Omental fat pad (tissue), 4 donors: ENCODE measurements at places on chromosomes 7 and 10.

- DNase-seq: no peak
These were observed 653.7 kb upstream of the ZWINT start for GRCh38 chr10:57014758-57015157.

- DNase-seq: no peak
These were observed 483.1 kb downstream of the GALNT17 start for GRCh38 chr7:71615017-71615416.

- no peak for DNase-seq
These were observed 30.6 kb downstream of the JMJD1C start for GRCh38 chr10:63434866-63435854.

DNA sequence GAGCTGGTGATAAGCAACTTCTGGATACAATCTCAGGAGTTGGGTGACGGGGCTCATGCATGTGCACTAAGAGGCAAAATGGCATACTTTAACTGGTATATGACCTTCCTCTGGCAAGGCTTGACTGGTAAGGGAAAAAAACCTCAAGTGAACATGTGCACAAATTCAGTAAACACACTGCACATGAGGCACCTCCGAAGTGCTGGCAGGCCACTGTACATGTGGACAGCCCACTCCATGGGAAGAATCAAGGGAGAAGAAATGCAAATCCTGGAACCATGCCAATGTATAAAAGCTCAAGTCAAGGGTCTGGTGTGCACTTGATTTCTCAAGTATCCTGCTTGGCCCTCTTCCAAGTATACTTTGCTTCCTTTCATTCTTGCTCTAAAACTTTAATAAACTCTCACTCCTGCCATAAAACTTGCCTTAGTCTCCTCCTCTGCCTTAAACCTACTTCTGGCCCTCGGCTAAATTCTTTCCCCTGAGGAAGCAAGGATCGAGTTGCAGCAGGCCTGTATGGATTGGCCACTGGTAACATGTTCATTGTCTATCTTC is 167.2 kb downstream of the RAMP3 start:
- no peak for DNase-seq

DNA sequence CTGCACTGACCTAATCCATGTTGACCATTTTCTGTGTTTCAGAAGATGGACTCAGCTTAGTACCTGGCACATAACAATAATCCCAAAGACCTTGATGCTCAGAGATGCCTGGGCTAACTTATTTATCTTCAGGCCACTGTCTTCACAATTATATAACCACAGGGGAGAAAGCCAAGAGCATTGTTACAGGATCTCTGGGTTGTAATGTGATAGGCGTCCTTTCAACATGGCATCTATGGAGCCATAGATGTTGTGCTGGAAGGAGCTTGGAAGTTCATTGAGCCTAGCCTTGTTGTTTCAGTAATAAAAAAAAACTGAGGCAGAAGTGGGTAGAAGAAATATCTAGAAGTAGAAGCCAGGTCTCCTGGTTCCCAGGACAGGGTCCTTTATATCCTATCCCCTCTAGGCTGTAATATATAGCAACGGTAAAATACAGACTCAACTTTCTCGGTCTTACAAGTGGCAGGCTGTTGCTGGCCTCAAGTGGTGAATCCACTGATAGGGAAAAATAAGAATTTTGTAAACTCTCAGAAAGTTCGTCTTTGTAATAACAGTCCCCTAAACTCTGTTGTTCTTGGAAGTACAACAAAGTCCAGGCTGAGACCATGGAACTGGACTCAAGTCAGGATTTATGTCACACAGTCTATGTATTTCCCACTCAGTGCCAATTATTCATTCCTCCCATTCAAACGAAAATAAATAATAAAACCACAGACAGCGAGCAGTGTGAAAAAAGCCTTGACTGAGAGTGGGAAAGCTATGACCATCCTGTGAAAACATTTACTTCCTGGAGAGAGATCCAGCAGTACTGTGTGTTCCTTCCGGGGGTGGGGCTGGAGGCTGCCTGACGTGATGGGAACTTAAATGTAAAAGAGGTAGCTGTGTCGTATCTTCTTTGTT is 277.6 kb downstream of the REEP3 start:
- DNase-seq: no peak

DNA sequence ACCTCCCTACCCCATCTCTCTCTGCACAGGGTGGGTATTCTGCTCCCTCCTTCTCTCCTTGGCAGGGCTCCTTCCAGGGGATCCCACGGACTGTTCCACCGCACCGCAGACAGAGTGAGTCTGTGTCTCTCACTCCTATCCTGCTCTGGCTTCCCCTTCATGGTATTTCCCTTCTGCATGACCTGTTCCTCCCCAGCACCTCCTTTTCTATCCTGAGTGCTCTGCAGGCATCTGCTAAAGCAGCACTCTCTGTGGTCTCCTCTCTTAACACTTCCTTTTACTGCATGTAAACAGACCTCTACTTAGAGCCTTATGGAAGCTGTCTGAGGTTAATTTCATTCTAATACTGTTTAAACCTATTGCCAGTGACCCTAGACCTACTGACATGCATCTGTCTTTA is 171.5 kb downstream of the CCSER2 start:
- DNase-seq: no peak

- no peak for DNase-seq
These were observed 21.4 kb downstream of the ZKSCAN5 start for GRCh38 chr7:99525713-99526440.

- no peak for DNase-seq
These were observed 45.9 kb downstream of the DOCK4 start for GRCh38 chr7:112160130-112160770.

DNA sequence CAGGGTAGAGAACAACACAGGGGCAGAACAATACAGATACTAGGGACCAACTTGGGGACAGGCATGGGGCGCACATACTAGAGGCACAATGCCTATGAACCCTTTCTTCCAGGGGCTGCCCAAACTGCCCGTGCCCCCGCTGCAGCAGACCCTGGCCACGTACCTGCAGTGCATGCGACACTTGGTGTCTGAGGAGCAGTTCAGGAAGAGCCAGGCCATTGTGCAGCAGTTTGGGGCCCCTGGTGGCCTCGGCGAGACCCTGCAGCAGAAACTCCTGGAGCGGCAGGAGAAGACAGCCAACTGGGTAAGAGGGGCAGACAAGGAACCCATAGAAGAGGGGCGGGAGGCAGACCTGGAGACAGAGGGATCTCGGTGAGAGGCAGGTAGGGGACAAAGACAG is 5.8 kb downstream of the CHAT start:
- DNase-seq: no peak

DNA sequence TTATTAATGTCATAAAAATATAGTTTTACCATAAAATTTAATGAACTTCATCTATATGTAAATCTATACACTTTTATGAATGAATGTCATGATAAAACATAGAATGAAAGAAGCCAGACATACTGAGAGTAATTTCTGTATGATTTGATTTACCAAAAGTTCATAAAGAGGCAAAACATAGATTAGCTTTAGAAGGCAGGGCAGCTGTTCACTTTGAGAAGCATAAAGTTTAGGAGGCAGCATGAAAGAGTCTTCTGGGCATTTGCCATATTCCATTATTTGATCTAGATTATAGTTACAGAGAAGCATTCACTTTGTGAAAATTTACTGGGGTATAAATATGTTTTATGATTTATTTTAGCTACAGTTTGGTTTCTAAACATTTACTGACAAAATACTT is 487.2 kb downstream of the ANKRD7 start:
- DNase-seq: no peak

DNA sequence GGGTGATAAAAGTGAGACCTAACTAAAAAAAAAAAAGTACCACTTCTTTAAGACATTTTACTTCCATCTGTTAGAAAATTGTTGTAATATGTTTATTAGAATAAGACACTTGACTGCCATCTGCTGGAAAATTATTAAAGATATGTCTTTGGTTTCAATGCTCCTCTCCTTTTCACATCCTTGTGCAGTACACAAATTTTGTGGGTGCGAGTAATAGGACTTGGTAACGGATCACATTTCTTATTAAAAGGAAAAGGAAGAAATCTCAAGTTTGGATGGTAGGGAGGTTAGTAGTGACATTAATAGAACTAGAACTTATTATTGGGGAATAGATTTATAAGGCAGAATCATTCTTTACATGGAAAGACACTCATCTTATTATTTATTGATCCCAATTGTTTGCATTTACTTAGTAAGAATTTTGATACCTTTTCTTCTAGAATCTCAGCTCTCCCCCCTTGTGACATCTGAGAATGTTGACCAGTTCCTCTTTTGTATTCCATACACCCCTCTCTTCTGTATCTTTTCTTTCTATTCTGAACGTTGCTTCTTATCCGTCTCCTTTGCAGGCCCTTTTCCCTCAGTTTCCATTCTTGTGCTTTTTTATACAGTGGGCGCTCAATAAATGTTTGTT is 43.0 kb upstream of the RPA3 start:
- DNase-seq: no peak

DNA sequence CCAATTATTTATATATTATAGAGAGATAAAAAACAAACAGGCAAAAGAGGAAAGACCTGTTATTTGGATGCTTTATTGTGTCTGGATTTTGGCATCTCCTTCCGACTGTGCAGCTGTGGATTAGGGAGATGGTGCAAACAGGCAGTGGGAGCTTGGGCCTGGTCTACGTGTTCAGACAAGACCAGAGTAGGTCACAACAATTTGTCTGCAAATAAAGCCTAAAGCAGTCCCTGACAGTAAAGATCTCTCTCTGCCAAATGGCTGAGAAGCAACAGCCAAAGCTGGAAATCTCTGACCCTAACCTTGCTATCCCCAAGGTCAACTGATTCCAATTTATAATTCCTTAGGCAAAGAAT is 82.0 kb downstream of the ABLIM1 start:
- no peak for DNase-seq
